PC-3 (cell line): ENCODE measurements at places on chromosomes 4 and X. TPM values are rescaled to one million over a fixed set of nuclear protein-coding genes. Genes with fewer than 3 reads are reported as not detected.

- no peaks in the 10 kb centered on the region for H3K4me1 ChIP-seq
- no peaks in the 10 kb centered on the region for H3K36me3 ChIP-seq
- DNase-seq: no peak
- no peak overlapping the region for H3K4me3 ChIP-seq
These were observed 692.8 kb upstream of the TENM3 start for GRCh38 chr4:181550381-181550780.

DNA sequence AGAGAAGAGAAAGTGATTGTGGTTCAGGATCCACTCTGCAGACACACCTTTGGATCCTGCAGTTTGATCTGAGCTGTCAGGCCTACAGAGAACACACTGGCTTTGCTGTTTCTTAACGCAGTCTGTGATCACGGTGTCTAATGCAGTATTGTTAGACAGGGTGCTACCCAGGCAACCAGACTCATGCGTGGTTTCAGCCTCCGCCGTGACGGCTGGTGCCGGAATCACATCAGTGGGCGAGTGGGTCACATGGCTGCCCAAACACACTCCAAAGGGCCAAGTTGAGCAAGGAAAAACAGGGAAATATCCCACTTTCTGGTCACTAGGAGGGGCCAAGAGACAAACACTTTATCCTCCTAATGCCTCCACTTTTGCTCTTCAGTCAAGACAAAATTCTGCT is 27.5 kb downstream of the CCDC149 start:
- no peak for DNase-seq
- no peaks in the 10 kb centered on the region for H3K27me3 ChIP-seq
- no peak overlapping the region for H3K27ac ChIP-seq

GRCh38 chr4:173917255-173917960 is 366.1 kb downstream of the FBXO8 start:
- no peak overlapping the region for H3K27ac ChIP-seq
- no peak for DNase-seq
- H3K4me1 ChIP-seq: no peaks in the 10 kb centered on the region
- H3K4me3 ChIP-seq: no peak overlapping the region
- H3K27me3 ChIP-seq: peaks cover 31% of the 10 kb centered on the region; the same call in 1 of the 2 replicates

- no peaks in the 10 kb centered on the region for H3K27me3 ChIP-seq
- no peak overlapping the region for H3K4me3 ChIP-seq
- H3K27ac ChIP-seq: no peak overlapping the region
- no peaks in the 10 kb centered on the region; the same call in 1 of the 2 replicates for H3K36me3 ChIP-seq
These were observed 20.1 kb downstream of the STX18 start for GRCh38 chr4:4521731-4522130.

- H3K36me3 ChIP-seq: no peaks in the 10 kb centered on the region
- H3K4me3 ChIP-seq: no peak overlapping the region
- no peak for DNase-seq
- peaks cover 12% of the 10 kb centered on the region for H3K4me1 ChIP-seq
These were observed 14.0 kb upstream of the ARHGAP10 start for GRCh38 chr4:147717878-147718277.

DNA sequence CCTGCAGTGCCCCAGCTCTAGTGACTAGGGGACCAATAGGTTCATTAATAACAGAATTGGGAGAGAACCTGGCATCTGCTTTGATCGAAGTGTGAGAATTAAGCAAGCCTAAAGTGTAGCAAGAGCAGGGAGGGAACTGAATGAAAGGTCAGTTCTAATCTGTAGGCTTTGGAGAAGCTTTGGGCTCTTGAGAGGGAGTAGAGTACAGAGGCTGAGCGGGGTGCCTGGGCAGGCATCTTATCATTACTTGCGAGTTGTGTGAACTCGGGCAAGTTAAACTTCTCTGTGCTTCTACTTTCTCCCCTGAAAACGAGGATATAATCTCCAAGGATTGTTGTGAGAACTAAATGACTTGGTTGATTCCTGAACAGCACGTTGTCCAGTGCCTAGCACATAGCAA is 906 bp upstream of the PARM1 start:
- no peak for DNase-seq
- H3K4me3 ChIP-seq: no peak overlapping the region
- no peaks in the 10 kb centered on the region for H3K4me1 ChIP-seq
- H3K36me3 ChIP-seq: no peaks in the 10 kb centered on the region
- no peak overlapping the region for H3K27ac ChIP-seq

DNA sequence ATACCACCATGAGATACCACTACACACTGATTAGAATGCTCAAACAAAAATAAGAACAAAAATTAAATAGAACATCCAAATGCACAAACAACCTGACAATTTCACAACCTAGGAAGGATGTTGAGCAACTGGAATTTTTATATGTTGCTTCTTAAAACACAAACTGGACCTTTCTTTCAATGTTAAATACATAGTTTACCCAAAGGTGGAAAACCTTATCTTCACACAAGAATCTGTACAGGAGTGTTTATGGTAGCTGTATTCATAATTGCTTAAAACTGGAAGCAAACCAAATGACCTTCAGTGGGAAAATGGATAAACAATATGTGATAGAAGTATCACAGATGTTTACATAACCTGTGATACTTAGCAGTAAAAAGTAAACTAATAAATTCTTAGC is 573.8 kb downstream of the MAGEB5 start:
- H3K4me1 ChIP-seq: no peaks in the 10 kb centered on the region
- H3K4me3 ChIP-seq: no peak overlapping the region
- no peak for DNase-seq
- no peak overlapping the region for H3K27ac ChIP-seq
- no peaks in the 10 kb centered on the region for H3K27me3 ChIP-seq

- no peak overlapping the region for H3K4me3 ChIP-seq
- no peaks in the 10 kb centered on the region for H3K4me1 ChIP-seq
- no peak for DNase-seq
- no peaks in the 10 kb centered on the region for H3K27me3 ChIP-seq
- H3K36me3 ChIP-seq: no peaks in the 10 kb centered on the region
These were observed 47.9 kb downstream of the MAD2L1 start for GRCh38 chr4:120018786-120019185.

CT47B1 gene
- not detected in 2 replicates for total RNA-seq

- H3K4me3 ChIP-seq: no peak overlapping the region
- H3K36me3 ChIP-seq: no peaks in the 10 kb centered on the region
- H3K27me3 ChIP-seq: no peaks in the 10 kb centered on the region
These were observed 53.7 kb downstream of the DCTD start for GRCh38 chr4:182863501-182863900.

GRCh38 chrX:19646282-19646681 is 131.0 kb upstream of the MAP3K15 start:
- H3K36me3 ChIP-seq: no peaks in the 10 kb centered on the region
- H3K4me1 ChIP-seq: no peaks in the 10 kb centered on the region
- DNase-seq: no peak
- no peaks in the 10 kb centered on the region for H3K27me3 ChIP-seq

DNA sequence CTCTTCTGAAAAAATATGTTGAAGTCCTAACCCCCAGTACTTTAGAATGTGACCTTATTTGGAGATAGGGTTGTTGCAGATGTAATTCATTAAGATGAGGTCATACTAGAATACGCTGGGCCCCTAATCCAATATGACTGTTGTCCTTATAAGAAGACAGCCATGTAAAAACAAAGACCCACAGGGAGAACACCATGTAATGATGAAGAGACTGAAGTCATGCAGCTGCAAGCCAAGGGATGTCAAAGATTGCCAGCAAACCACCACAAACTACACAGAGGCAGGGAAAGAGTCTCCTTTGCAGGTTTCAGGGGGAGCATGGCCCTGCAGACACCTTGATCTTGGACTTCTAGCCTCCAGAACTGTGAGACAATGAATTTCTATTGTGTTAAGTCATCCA is 37.4 kb downstream of the CXorf58 start:
- H3K27me3 ChIP-seq: peaks cover 12% of the 10 kb centered on the region; the same call in 1 of the 2 replicates
- no peaks in the 10 kb centered on the region for H3K4me1 ChIP-seq
- DNase-seq: no peak
- no peak overlapping the region for H3K27ac ChIP-seq

NXF2B gene
- not detected in 2 replicates for total RNA-seq

- H3K4me3 ChIP-seq: no peak overlapping the region
- no peak for DNase-seq
- H3K36me3 ChIP-seq: no peaks in the 10 kb centered on the region
- H3K4me1 ChIP-seq: peaks cover 16% of the 10 kb centered on the region
These were observed 13.1 kb downstream of the FNIP2 start for GRCh38 chr4:158781963-158782362.
